ENCODE measurements at places on chromosomes 11 and 22.

DNA sequence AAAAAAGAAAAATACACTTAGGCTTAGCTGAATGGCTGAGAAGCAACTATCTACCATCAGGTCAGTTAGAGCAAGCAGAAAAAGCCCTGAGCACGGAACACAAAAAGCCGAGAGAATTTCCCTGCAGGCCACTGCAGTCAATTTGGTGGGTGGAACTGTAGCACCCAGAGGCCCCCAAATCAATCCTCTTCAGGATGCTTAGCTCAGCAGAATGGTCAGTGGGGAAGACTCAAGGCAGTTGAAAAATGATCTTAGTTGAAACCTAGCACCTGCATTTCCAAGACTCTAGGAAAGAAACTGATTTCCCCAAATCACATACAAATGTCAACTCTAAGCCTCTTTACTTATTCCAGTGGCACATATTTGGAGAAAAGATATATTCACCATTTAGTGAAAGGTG, 327.4 kb upstream of the SYN3 start:
- no peak for DNase-seq

- no peak for DNase-seq
Measured at GRCh38 chr22:31503211-31503964, 7.1 kb downstream of the SFI1 start.

- no peak for DNase-seq
Measured at GRCh38 chr22:44711241-44711560, 9.2 kb downstream of the PRR5 start.

- DNase-seq, result no peak
Measured at GRCh38 chr11:2529173-2529572, 84.4 kb downstream of the KCNQ1 start.

GRCh38 chr11:23555085-23555484, 694.8 kb upstream of the CCDC179 start:
- no peak for DNase-seq

DNA sequence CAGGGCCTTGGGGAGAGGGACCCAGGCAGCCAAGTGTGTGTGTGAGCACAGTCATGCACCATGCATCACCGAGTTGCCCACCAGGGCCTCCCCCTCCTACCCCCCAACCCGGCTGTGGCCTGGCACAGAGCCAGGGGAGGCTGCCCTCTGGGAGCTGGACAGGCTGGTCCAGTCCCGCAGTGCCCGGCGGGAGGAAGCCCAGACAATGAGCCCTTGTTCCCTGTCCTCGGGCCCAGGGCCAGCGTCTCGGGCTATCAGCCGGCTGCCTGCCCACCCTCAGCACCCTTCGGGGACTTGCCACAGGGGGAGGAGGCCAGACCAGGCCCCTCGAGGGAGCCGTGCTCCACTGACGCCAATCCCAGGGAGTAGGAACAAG, 4.5 kb downstream of the LRRC75B start:
- no peak for DNase-seq

- DNase-seq, result no peak
Measured at GRCh38 chr11:107691000-107691750, 20.7 kb downstream of the SLN start.

- DNase-seq, result no peak
Measured at GRCh38 chr11:16404781-16405285, 48.5 kb upstream of the SOX6 start.

DNA sequence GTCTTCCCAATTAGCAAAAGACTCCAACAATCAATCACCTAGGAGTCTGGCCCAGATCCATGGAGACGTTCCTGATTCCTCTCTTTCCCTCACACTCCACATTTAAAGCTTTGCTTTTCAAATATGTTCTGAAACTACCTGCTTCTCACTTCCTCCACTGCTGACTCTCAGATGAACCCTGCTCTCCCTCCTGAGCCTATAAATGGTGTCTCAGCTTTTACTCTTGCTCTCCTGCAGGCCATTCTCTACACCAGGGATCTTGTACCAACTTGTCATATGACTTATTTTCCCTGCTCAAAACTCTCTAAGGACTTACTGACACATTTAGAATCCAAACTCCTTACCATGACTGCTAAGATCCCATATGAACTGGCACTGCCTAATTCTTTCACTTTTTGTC, 138.4 kb upstream of the DDI1 start:
- no peak for DNase-seq

- no peak for DNase-seq
Measured at GRCh38 chr11:117528097-117528721, 200.6 kb downstream of the CEP164 start.

GRCh38 chr11:5722622-5723021, 13.6 kb upstream of the OR56B1 start:
- DNase-seq, result no peak

GRCh38 chr11:80856066-80856465, 1415.2 kb upstream of the TENM4 start:
- no peak for DNase-seq

- DNase-seq, result peak; percentile 24
Measured at GRCh38 chr11:130159657-130160497, at the start of gene ST14. TSS of gene ST14 (plus strand) at chr11:130159782. CDS start at chr11:130159980, 198 bp downstream.

- no peak for DNase-seq
Measured at GRCh38 chr11:132804258-132804657, 728.0 kb downstream of the OPCML start.

DNA sequence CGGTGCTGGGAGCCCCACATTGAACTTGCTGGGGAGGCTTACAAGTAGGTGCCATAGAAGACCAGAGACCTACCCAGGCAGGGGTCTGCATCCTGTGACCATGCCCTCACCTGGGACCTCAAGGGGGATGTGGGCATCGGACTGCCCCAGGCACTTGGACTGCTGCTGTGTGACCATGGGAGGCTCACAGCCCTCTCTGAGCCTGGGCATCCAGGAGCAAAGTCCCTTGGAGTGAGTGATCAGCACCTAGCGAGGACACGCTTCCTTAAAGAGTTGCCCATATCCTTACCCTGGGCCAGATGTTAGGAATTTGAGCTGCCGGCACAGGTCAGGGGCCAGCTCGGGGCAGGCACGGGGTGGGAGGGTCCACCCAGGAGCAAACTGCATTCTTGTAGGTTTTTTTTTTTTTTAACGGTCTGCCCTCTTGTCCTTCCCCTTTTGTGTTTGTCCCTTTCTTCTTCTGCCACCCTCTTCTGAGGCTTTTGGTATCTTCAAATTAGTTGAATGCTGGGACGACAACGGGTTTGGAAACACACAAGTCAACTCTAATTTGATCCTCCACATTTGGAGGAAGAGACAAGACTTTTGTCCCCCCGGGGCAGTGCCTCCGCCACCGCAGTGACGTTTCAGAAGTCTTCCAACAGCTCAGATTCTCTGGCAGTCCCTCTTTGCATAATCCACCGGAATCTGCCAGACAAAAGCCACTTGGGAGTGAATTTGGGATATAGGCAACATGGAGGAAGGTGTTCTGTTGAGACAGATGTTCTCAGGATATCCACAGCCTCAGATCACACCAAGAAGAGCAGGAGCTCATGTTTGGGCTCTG, 46.1 kb upstream of the LINC01488 start:
- DNase-seq, result no peak

DNA sequence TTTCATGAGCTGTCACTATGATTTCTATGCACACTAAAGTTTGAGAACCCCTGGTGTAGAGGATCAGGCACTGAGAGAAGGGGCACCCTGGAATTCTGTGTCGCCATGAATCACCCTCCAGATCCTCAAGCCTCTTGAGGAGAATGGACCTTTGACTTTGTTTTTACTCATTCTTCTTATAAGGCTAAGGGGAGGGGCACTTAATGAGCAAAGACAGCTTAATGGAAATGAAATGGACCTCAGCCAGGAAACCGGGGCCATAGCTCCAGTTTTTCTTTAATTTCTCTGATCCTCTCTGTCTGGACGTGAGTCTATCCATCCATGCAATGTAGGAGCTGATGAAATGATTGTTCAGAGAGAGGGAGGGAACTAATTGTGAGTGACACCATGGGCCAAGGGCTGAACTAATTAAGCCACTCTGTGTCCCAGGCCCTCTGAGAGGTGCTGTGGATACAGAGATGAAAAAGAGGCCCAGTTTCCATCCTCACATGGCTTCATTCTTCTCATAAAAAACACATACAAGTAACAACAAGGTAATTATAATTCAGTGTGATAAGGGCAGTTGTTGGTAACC, 32.8 kb downstream of the OR2AT4 start:
- DNase-seq, result no peak

DNA sequence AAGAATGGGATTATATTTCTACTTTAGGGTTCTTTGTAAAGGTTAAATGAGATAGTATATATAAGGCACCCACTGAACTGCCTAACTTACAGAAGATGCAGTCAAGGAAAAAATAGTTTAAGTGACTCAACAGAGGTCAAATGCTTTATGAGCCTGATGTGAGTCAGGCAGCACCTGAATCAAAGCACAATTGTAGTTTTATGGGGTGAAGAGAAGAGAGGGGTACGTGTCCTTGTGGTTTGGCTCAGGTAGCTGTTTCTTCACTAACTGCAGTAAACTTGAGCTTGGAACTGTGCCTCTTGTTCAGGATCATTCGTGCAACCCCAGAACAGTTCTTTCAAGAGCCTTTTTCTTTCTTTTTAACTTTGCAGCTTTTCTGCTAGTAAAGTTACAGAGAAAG, 125.2 kb upstream of the SPON1 start:
- no peak for DNase-seq

DNA sequence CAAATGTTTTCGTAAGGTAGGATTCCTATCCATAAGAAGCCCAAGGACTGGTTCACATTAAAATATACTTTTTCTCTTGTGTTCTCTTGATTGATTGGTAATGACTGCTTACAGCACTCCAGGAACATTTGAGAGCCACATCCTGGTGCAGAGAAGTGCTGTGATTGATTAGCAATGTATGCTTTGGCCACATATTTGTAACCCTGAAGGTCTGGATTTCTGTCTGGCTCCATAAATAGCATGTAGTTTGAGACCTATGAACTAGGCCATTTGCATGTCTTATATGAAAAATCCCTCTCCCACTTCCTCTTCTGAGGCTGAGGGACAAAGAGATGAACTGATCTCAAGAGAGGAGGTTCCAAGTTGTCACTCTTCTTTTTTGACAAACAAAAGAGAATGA, 49.3 kb upstream of the CD44 start:
- no peak for DNase-seq

- DNase-seq, result no peak
Measured at GRCh38 chr11:73401217-73401923, 25.2 kb downstream of the RELT start.

DNA sequence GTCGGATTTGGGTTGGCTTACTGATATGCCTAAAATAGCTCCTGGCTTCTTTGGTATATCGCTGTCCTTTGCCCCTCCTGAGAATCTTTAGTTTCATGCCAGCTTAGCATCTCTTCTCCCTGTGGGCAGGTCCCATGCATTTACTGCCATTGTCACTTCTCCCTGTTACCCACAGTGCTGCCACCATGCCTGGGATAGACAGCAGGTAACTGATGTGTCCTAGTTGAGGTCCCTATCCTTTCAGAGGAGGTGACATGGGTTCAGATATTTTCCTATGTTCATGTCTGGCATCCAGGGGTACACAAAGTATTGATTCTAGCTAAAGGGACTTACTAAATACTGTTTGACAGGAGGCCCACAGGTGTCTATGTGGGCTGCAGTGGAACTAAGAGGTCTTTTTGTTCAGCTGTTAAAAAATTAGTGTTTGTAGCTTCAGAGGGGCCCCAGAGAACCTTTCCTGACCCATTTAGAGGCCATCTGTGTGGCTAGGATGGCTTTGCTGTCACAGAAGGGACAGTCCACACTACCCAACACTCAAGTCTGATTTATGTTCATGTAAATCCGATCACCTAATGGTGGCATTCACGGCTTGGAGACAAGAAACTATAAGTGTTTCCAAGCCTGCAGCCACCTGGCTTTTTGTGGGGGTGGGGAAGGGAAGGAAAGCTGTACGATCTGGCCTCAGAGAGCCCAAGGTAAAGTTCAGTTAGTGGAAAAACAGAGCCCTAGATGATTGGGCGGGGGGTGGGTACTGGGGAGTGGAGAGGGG, 8.5 kb downstream of the TIMP3 start:
- no peak for DNase-seq

- DNase-seq, result no peak
Measured at GRCh38 chr11:69263736-69264052, 30.3 kb upstream of the MYEOV start.

DNA sequence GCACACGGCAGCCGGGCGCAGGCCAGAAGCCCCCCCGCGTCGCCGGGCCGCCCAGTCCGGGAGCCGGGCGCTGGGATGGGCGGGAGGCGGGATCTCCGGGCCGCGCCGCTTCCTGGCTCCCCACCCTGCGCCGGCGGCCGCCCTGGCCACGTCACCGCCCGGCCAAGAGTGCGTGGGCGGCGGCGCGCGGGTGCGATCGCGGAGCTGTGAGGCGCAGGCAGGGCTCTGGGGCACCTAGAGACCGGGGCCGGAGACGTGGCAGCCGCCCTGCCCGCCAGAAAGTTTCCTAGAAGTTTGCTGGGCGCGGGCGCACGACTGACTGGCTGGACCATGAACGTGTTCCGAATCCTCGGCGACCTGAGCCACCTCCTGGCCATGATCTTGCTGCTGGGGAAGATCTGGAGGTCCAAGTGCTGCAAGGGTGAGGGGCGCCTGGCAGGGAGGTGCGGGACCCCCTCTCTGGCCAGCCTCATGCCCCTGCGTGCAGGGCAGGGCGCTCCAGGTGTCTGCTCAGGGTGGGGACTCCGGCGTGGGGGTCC, at the start of gene KDELR3:
TSS of gene KDELR3 (plus strand) at position 193 of the 539 bp plus-strand sequence. CDS start at position 331, 138 bp downstream.
- peak; percentile 80 for DNase-seq

GRCh38 chr22:37487571-37487970, 1.4 kb upstream of the MFNG start:
- DNase-seq, result no peak

DNA sequence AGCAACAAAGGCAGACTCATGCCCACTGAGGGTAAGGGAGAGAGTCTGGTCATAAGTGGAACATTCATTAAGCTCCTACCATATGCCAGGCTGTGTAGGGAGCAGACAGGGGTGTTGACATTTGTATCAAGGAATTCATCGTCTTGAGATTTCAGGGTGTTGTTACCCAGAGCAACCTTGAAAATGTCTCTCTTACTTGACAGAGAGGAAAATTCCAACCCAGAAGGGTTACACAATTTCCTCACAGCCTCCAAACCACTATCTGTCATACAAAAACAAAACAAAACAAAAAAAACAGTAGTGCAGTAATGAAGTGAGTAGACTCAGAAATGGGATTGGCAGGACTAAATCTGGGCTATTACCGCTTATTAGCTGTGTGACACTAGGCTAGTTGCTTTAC, 113.2 kb downstream of the MIAT start:
- no peak for DNase-seq

DNA sequence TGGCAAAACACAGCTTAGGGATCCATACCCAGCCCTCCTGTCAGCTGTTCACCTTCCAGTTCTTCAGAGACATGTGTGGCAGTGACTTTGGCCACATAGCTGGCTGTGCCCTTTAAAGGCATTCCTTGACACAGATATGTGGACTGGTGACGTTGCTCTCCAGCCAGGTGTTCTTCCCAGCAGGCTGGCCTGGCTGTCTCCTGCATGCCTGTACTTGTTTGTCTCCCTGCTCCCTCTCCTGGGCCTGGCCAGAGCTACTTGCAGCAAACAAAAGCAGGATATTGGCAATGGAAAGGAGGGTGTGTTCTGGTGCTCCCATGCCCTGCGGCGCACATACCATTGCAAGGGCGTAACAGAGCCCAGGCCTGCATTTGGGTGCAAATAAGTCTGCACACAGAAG, 38.3 kb downstream of the PIK3IP1 start:
- no peak for DNase-seq
